ENCODE measurements at places on chromosomes 1 and 21.

GRCh38 chr1:180181996-180182642 lies 27.4 kb downstream of the QSOX1 start:
- no peak for DNase-seq

DNA sequence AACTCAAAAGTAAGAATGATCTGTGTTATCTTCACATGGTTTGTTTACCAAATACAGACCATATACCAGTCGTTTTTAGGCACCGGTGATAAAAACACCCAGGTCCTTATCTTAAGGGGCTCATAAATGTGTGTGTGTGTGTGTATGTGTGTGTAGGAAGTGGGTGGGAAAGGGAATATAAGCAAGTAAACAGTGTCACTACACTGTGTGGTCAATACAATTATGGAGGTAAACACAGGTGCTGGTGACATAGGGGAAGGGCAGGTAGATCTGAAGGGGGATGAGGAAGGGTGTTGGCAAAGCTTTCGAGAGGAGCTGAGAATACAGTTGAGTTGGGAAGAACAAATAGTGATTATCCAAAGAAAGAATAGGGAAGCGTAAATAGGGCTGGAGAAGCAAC lies 19.1 kb upstream of the MRPS6 start:
- DNase-seq, result no peak

DNA sequence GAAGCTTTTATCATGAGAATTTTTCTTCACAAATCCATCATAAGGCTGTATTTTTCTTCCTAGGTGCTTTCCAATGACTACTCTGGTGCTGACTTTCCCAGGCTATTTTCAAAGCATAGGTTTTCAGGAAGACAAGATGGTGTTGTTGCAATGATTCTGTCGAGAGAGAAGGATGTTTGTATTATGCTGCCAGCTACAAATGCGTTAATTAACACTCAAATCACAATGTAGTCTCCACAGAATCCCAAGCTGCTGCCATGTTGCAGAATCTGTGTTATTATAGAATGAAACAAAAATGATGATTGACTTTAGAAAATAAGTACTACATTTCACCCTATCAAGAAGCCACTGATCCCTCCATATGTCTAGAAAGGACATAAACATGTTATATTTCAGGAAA lies 179.5 kb upstream of the MAP1LC3C start:
- DNase-seq, result no peak

GRCh38 chr1:156438278-156438987 lies 62.1 kb downstream of the MEF2D start:
- no peak for DNase-seq

- no peak for DNase-seq
These were observed 12.4 kb downstream of the NRIP1 start for GRCh38 chr21:15052459-15052763.

GRCh38 chr1:208180421-208180820 lies 63.8 kb downstream of the PLXNA2 start:
- no peak for DNase-seq

- no peak for DNase-seq
These were observed 4.2 kb downstream of the TTC39A start for GRCh38 chr1:51325878-51326755.

- DNase-seq, result no peak
These were observed 643.4 kb downstream of the SMYD3 start for GRCh38 chr1:245863566-245864184.

DNA sequence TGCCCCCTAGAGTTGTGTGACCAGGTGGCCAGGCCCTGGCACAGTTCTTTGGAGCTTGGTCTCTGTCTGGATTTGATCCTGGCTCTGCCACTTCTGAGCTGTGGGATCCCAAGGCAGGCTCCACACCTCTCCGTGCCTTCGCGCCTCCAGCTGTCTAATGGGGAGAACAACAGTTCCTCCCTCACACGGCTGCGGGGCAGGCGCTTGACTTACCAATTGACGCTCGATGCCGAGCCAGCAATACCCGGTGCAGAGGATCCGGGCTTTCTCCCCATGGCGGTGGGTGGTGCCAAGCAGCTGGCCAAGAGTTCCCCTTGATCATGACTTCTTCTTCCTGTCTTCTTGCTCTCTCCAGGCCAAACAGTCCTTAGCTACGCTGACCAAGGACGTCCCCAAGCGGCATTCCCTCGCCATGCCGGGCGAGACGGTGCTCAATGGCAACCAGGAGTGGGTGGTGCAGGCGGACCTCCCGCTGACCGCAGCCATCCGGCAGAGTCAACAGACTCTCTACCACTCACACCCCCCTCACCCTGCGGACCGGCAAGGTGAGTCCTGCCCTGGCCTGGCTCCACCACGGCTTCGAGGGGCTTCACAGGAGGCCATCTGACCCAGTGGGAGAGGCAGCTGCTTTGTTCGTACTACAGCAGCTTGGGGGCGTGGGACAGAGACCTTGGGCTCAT lies 97.7 kb upstream of the TMEM51 start:
- no peak for DNase-seq

DNA sequence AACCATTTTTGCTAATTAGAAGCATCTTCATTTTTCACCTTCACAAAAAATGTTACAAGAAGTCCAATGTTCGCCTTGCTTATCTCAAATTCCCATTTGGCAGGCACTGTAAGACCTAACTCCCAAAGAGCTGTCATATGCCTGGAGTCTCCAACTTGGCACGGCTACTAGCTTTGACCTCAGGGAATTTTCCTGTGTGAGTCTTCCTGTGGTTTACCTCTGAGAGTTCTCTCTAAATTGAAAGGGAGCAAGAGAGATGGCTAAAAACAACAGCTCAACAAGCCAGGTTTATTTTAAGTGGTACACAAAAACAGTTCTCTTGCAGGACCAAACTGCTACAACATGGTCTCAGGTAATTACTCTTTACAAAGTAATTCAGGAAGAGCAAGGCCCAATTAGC lies 756.0 kb upstream of the ADGRL2 start:
- no peak for DNase-seq

- DNase-seq, result no peak
These were observed 4.3 kb downstream of the DDAH1 start for GRCh38 chr1:85460555-85461088.

- DNase-seq, result no peak
These were observed 37.1 kb downstream of the NEXN start for GRCh38 chr1:77925518-77925917.

DNA sequence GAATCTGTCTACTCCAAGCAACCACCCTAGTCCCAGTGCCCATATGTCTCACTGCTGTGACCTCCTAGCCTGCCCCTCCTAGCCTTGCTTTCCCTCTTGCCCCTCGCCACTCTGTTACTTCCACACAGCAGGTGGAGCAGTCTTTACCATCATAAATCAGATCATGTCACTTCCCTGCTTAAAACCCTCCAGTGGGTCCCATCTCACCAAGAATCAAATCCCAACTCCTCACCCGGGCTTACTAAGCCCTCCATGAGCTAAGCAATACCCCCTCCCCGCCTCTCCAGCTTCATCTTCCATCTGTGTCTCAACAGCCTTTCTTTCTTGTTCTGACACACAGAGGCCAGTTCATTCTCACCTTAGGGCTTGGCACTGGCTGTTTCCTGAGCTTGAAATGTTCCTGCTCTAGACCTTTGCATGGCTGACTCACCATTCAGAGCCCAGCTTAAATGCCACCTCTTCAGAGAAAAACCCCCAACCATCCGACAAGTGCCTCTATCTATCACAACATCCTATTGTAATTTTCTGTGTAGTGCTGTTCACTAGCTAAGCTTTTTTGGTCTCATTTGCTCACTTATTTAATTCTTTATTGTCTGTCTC lies 22.3 kb downstream of the KNCN start:
- DNase-seq, result no peak
